Stimulated activated CD8-positive, alpha-beta memory T cell treated with anti-CD3 and anti-CD28 coated beads, Interleukin-12 subunit alpha, Interleukin-12 subunit beta, amount 100 ng/mL, for 1 hour (primary cell): ENCODE measurements at places on chromosomes 2 and 18.

DNA sequence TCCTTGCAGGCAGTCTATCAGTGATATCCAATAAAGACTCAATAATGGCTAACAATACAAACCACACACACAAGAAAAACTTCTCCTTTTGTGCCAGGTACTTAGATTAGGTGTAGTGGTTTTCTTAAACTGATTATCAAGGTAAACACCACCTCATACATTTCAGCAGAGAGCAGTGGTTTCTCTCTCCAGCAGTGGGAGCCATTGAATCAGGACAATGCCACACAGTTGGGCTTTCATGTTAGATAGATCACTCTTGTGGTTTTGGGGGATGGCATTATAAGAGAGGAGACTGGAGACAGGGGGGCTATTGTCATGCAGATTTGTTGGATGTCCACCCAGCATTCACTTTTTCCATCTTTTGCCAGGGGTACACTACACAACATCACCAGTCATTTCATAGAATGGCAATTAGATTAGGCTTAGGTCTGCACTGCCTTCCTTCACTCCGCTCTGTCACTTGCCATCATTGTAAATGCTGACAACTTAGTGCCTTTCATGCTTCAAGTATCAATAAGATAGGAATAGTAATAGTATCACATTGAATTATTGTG is 13.6 kb upstream of the IRS1 start:
- DNase-seq, result no peak

GRCh38 chr2:106065268-106065982 is 128.7 kb downstream of the UXS1 start:
- DNase-seq, result no peak

DNA sequence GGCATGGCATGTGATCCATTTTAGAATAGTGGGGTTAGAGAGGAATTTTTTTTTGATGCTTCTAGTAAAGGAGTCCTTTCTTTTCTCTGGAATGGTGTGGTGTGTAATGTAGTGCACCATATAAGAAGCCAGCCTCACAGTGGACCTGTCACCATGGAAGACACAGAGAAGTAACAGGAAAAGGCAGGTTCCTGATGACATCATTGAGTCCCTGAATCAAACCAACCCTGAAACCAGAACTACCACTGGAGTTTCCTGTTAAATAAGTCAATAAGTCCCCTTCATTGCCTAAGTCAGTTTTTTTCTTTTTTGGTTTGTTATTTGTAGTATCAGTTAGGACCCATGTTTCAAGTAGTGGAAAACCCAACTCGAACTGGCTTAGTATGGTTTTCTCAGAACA is 11.9 kb downstream of the ADCYAP1 start:
- DNase-seq, result no peak

DNA sequence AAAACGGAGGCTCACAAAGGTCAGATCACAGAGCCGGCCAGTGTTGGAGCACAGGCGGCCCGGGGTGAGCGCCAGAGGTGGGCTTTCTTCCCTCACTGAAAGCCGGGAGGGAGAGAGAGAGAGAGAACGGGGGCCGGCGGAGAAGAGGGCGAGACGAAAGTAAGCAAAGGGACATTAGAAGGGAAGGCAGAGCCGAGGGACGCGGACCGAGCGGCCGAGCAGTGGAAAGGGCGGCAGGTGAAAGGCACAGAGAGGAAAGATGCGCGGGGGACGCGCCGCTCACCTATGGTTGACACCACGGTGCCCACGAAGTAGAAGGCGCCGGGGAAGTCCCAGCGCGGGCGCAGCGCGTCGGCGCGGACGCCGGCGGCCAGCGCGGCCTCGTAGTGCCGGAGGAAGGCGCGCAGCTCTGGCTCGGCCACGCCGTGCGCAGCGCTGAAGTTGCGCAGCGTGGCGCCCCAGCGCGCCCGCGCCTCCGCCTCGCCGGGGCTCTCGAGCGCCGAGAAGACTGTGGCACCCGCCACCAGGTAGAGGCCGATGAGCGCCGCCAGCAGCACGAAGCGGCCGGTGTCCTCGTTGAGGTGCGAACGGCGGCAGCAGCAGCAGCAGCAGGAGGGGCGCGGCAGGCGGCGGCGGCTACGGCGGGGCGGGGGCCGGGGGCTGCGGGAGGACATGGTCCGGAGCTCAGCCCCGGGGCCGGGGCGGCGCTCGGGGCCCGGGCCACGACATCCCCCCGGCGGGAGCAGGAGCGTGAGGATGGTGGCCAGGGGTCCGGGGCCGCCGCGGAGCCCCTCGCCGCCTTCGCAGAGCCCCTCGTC is 166.9 kb downstream of the MSH2 start:
- DNase-seq, result no peak

DNA sequence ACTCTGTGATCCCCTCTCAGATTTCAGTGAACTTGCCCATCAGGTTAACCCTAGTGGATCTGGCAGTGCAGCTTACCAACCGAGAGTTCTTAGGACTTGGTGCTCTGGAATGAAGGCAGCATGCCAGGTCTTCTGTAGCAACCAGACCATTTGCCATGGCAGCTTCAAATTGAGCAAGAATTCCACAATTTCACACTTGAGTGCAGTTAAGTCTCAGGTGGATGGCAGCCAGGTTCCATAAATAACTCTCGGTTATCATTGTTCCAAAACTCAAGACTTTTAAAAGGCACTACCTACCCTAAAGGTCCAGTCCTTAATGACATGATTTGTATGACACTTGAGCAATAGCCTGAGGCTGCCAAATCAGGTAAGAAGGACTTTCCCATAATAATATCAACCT is 48.1 kb downstream of the GALNT3 start:
- no peak for DNase-seq

DNA sequence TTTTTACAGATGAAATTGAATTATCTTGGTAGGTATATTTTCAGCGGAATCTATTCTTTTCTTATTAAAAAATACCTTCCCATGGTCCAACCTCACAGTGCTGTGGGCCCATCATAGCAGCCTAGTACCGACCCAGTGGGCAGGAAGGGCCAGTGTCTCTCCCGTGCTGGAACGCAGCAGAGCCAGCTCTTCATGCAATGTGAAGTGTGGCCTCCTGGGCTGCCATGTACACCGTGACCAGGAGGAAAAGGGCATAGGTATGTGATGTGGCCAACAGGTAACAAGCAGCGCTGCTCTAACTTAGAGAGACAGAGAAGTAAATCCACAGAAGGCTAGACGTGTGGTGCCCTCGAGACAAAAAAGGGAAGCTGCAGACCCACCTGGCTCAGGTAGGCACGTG is 221.1 kb upstream of the SALL3 start:
- DNase-seq, result no peak

DNA sequence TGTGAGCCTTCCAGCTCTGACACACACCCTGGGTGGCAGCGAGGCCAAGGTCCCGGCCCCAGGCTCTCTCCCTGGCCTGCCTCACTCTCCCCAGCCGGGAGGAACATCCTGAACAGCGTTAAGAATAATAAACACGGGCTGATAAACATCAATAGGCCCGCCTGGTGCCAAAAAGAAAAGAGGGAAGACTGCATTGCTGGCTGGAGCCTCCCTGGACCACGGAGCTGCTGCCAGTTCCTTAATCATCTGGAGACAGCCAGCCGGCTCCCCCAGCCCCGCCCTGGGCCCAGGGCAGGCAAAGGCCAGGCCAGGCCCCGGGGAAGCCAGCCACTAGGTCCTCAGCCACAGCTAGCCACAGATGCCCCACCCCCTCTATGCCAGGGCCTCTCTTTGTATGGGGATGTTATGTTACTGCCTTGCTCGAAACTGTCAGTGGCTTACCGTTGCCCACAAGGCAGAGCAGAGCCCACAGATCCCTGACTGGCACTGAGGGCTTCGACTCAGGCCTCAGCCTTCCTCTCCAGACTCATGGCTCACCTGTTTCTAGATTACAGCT is 293.7 kb downstream of the DYSF start:
- no peak for DNase-seq

DNA sequence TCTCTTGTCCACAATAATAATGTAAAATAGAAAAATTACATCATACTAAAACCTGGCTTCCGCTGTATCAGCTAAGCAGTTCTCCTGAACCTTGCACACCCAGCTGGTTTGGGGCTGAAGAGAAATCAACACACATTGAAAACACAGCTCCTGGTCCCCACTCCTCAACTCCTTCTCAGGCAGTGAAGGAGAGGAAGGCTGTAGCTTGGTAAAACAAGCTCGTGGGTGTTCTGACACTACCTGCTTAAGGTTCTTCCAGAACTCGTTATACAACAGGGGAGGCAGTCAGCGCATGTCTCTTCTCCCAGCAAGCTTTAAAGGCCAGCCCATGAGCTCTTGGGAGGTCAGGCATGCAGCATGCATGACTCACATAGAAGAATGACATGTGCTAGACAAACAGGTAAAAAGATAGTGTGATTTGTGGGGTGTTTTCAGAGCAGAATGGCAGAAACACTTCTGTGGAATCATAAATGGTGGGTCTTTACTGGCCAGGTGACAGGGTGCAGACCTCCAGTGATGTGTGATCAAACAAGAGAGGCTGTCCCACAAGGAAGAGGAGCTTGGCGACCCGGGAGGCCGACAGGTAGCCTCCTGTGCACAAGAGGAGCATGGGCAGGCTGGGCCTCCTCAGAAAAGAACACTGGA is 69.1 kb downstream of the UXS1 start:
- DNase-seq, result no peak

DNA sequence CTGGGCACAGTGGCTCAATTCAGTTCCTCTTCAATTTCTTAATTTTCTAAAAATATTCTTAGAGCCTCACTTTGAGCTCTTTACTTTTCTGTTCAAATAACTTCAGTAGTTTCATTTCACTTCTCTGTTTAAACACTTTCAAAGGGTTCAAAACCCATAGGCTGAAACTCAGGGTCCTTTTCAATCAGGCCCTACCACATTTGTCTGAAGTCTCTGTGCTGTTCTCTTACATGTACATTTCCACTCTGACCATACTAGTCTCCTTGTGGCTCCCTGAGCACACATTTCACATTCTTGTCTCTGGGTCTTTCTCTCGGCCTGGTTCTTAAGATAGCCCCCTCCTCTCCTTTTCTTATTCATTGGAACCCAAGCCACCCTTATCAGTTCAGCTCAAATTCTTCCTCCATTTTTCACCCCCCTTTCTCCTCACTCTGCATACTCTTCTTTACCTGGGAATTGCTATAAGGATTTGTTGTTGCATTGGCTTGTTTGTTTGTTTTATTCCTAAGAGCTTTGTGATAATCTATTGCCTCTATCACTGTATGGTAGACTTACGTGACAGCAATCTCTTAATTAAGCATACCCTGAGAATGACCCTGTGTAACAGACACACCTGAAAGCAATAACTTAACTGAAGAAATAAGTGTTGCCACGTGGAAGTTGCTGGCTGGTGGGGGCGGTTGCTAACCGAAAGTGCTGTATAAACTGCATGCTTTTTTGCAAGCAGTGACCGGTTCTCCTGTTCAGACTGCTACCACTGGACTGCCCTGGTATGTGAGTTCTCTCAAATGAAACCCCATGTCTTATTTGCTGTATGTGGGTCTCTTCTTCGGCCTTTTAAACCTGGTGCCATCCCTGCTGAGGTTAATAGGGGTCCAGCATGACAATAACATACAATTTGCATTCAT is 27.7 kb upstream of the ACADL start:
- no peak for DNase-seq

- no peak for DNase-seq
Observed at GRCh38 chr2:160918906-160919503, 241.2 kb upstream of the TANK start.

DNA sequence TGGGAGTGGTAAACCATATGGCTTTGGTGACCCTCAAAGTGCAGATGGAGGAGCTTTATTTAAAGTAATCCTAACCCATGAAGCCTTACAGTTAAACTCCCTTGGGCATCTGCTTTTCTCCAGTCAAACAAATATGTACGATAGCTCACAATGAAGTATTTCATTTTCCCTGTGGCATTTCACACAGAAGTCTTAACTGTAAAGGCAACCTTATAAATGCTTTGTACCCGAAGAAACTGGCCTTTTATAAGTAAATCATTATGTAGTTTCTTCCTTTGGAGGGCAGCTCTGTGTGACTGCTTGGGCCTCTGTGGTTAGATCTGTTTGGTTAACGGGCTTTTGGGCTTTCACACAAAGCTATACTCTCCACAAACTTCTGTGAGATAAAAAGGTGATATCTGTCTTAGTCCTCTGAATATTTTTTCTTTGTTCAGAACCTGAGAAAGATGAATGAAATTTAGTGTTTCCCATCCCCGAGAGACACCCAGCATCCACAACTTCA is 46.6 kb downstream of the SCN1A start:
- no peak for DNase-seq

DNA sequence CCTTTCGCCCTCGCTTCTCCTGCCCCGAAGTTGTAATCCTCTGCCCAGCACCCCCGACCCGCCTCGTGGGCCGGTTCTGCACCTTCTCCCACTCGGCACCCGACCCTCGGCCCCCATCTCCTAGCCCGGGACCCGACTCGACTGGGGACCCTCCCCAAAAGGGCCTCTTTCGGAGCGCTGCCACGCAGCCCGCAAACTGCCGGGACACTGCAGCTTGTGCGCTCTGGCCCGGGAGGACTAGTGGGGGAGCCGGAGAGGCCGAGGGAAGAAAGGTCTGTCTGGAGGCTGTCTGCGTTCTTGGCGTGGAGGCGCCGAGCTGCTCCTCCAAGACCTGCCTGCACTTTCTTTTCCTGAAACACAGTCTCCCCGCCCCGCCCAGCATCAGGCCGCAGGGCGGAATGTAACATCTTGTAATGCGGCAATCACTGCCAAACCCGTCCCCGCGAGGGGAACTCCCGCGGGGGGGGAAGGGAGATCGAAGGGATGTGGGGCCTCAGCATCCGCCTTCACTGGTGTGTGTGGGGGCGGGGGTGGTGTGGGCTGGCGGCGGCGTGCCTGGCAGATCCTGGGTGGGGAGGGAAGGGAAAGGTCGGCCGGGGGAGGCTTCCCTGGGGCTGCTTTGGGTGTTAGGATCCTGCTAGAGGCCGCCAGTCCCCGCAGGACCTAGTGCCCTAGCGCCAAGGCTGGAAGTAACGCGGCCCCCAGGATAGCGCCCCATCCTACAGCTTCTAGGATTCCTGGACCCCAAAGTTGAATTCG is 7.4 kb downstream of the DLX2 start:
- DNase-seq, result peak; percentile 54

DNA sequence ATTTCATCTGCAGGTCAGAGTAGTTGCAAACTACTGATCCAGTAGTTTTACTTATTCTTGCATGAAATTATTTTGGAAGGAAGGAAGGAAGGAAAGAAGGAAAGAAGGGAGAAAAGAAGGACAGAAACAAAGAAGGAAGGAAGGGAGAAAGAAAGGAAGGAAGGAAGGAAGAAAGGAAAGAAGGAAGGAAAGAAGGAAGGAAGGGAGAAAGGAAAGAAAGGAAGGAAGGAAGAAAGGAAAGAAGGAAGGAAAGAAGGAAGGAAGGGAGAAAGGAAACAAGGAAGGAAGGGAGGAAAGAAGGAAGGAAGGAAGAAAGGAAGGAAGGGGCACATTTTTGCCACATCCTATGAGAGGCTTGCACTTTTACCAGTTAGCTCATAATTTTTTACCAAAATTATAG is 186.2 kb downstream of the LRRTM4 start:
- DNase-seq, result no peak
